NCI-H524 (cell line): ENCODE measurements at places on chromosomes 7 and 10.

GRCh38 chr7:25391295-25391861 is 163.1 kb upstream of the NPVF start:
- DNase-seq = peak; percentile 38

- no peak for DNase-seq
Observed at GRCh38 chr10:70597856-70598815, 4.4 kb downstream of the PRF1 start.

DNA sequence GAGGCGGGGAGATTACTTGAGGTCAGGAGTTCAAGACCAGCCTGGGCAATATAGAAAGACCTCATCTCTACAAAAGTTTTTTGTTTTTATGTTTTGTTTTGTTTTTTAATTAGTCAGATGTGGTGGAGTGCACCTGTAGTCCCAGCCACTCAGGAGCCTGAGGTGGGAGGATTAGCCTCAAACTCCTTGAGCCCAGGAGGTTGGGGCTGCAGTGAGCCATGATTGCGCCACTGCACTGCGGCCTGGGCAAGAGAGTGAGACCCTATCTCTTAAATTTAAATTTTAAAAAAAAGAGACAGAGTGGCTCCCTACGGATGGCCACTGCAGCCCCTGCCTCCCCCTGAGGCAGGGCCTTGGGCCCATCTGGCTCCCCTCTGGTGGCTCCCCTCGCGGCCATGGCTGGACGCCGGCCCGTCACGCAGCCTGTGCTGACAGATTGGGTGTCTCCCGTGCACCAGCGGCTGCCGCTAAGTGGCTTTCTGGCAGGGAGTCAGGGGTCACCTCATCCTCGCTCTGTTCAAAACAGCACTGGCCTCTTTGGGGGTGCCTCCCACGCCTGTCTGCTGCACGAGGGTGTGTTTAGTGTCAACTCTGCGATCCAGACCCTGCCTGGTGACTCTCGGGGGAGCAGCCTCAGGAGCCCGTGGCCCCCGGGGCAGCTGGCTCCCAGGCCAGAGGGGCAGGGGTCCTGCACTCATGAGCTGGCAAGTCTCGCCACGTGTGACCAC is 44.4 kb upstream of the ELN start:
- peak; percentile 41 for DNase-seq

DNA sequence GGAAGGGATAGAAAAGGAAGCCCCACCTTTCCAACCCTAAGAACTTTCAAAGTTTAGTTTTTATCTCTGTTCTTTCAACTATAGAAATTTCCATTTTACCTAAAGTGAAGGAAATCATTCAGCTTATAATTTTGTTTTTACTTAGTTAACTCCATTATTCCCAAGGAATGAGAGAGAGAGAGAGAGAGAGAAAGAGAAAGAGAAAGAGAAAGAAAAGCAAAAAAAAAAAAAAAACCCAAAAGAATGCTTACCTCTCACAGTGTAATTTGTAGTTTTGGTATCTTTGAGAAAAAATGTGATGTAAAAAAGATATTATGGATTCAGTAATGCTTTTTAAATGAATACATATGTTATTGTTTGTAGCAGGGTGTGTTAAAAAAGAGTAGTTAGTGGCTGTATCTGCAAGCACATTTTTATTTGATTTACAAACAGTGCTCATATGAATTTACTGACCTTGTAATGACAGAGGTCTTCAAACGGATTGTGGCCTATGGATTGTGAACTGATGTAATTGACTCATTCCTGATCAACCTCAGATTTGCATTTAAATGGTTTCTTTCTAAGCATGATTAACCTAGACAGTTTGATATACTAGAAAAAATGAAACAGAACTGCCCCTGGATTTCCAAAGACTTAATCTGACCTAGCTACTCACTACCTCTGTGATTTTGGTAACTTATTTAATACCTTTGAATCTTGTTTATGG is 64.9 kb downstream of the LCOR start:
- no peak for DNase-seq

GRCh38 chr10:114304571-114305421 is 65.7 kb downstream of the VWA2 start:
- DNase-seq = peak; percentile 28

GRCh38 chr7:90706072-90706716 is 110.1 kb downstream of the CDK14 start:
- no peak for DNase-seq

DNA sequence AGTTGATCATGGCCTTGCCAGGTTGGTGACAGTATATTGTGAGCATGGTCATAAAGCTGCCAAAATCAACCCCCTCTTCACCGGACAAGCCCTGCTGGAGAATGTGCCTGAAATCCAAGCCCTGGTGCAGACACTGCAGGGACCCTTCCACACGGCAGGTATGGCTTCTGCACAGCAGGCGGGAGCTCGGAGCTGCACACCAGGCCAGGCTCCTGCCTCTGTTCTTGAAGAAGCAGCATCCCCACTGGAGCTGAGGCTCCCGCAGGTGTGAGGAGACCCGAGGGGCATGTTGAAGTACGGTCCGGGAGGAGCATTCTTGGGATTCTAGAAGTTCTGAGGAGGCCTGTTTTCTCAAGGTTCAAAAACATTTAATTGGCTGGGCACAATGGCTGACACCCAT is 12.7 kb downstream of the DHTKD1 start:
- no peak for DNase-seq

GRCh38 chr7:45597286-45597984 is 23.3 kb downstream of the ADCY1 start:
- DNase-seq = no peak

DNA sequence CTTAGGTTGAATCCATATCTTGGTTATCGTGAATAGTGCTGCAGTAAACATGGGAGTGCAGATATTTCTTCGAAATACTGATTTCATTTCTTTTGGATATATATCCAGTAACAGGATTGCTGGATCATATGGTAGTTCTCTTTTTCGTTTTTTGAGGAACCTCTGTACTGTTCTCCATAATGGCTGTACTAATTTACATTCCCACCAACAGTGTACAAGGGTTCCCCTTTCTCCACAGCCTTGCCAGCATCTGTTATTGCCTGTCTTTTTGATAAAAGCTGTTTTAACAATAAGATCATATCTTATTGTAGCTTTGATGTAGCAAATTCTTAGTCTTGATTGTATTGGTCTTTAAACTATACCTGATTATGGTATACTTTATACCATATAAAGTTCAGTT is 45.3 kb downstream of the ZNRF2 start:
- no peak for DNase-seq

GRCh38 chr10:31929261-31930022 is 811 bp upstream of the ARHGAP12 start:
- no peak for DNase-seq

- DNase-seq = no peak
Observed at GRCh38 chr7:78985509-78985908, 468.0 kb downstream of the MAGI2 start.

GRCh38 chr7:71140264-71140663 is 8.3 kb downstream of the GALNT17 start:
- DNase-seq = peak; percentile 12

- peak; percentile 51 for DNase-seq
Observed at GRCh38 chr7:112584290-112584689, 103.5 kb downstream of the LSMEM1 start.

- no peak for DNase-seq
Observed at GRCh38 chr10:106618646-106619045, 545.9 kb downstream of the SORCS1 start.

- no peak for DNase-seq
Observed at GRCh38 chr10:119401671-119402395, 140.7 kb downstream of the RGS10 start.

GRCh38 chr10:25632802-25633201 is 301.2 kb upstream of the MYO3A start:
- DNase-seq = no peak

DNA sequence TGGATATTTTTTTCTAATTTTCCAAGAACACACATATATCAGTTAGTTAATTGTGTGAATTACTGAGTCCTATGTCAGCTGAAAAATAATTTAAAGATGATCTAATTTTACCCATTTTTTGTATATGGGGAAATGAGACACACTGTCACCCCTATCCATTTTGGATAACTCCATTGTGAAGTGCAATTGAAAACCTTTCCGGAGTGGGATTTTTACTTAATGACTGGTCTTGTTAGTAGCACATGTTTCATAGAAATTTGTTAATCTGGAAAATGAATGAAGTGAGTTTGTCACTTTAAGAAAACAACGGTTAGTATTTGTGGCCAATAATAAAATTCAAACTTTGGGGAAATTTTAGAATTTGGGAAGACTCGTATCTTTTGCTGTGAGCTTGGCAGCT is 2.0 kb downstream of the GARS1 start:
- no peak for DNase-seq

GRCh38 chr7:134459981-134460380 is 1.1 kb upstream of the AKR1B1 start:
- DNase-seq = peak; percentile 16

- no peak for DNase-seq
Observed at GRCh38 chr7:148761499-148762278, 63.0 kb downstream of the CUL1 start.

- DNase-seq = no peak
Observed at GRCh38 chr10:558364-558763, 131.1 kb downstream of the DIP2C start.

- no peak for DNase-seq
Observed at GRCh38 chr10:48697821-48698764, 13.4 kb downstream of the WDFY4 start.

- DNase-seq = no peak
Observed at GRCh38 chr7:77368974-77369373, 47.2 kb downstream of the GSAP start.

DNA sequence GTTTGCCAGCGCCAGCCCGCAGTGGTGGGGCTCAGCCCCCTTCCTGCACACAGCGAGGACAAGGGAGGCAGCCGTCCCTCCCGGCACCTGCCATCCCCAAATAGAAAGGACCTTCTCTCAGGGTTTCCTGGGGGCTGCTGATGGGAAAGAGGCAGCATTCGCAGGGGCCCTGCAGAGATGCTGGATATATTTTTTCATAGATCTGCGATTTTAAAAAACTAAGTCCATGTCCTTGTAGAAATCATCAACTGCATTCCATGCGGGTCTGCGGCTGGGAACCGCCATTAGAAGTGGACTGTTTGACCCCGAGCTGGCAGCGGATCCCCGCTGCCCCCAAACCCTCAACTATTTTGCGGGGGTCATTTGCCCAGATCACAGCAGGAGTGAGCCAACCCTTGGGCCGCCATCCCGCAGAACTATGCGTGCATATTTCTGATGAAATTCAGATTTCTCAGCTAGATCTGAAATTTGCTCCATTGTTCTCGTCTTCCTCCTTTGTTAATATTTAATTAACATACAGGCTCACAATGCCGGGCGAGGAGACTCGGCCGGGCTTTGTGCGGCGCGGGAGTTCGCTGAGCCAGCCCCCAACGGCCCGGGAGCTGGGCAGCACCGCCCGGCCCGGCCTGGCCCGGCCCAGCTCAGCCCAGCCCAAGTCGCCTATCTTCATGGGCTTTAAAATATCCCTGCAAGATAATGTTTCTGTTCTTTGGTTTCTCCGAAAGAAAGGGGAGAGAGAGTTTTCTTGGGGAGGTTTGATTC is 2.0 kb downstream of the EN2 start:
- no peak for DNase-seq

DNA sequence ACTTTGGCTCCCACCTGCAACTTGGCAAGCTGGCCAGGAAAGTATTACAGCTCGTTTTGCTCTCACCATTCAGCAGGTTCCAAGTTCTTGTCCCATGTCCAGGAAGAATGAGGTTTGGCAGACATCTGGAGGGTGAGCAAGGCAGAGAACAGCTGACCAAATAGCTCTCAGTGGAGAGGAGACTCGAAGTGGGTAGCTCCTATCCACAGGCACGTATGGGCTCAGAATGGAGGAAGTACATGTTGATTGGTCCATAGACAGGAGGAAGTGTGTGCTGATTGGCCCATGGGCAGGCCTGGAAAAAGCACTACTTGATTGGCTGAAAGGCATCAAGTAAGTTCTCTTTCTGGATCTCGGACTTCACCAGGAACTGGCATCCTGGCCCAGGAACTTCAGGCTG is 3.0 kb upstream of the NCAPG2 start:
- DNase-seq = no peak

GRCh38 chr10:80700252-80700651 is 162.6 kb downstream of the SH2D4B start:
- DNase-seq = no peak

GRCh38 chr10:4068629-4069028 is 283.6 kb upstream of the KLF6 start:
- no peak for DNase-seq

DNA sequence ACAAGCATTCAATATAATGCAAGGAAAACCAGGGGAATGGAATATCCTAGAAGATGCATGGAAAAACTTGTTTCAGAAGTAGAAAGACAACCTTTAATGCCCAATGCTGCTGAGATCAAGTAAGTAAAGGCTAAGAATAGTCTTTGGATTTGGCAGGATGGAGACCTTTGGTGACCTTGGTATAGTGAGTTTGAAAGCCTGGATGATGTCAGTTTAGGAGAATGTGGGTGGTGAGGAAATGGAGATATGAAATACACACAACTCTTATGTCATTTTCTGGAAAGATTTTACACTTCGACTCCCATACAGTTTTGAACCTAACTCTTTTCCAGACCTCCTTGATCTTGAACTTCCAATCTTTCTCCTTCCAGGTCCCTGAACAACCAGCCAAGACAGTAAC is 185.7 kb downstream of the TFEC start:
- DNase-seq = no peak

GRCh38 chr7:138645284-138645683 is 55.9 kb downstream of the SVOPL start:
- DNase-seq = peak; percentile 9

GRCh38 chr7:7251742-7252141 is 69.4 kb downstream of the C1GALT1 start:
- no peak for DNase-seq

DNA sequence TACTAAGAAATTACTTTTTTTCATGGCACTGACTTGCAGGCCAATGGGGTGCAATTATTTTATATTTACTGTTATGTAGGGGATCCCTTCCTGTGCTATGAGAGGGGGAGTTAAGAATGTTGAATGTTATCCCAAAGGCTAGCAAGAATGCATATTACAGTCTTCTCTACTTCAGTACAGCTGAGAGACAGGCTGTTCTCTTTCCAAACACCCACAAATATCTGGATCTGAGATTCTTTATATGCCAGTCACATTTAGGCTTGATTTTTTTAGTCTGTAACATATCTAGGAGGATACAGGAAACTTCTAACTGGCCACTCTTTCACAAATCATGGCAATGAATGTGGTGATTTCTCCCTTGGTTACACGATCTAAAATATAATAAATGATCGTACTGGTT is 266.4 kb upstream of the FZD8 start:
- DNase-seq = no peak

DNA sequence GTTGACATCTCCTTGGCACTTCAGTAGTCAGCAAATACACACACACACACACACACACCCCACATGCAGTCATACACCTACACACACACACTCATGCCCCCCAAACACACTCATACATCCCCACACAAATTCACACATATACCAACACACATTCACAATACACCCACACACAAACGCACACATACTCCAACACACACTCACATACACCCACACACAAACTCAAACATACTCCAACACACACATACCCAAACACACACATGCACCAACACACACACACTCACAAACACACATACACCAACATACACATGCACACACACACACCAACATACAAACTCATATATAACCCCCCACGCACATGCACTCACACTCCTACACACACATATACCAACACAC is 31.4 kb upstream of the CHST15 start:
- no peak for DNase-seq
